ENCODE measurements at places on chromosomes 2 and 18.

GRCh38 chr2:10193851-10194820 lies 71.6 kb downstream of the RRM2 start:
- no peak for DNase-seq

DNA sequence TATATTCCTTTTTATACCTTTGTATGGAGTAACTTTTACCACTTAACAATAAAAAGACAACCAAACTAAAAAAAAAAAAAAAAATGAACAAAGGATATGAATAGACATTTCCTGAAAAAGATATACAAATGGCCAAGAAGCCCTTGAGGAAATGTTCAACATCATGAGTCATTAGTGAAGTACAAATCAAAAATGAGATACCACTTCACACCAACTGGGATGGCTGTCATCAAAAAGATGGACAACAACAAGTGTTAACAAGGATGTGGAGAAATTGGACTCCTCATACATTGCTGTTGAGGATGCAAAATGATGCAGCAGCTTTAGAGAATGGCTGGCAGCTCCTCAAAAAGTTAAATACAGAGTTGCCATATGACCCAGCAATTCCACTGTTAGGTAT lies 22.6 kb upstream of the SCYGR2 start:
- no peak for DNase-seq

- no peak for DNase-seq
Observed at GRCh38 chr2:3214065-3214464, 163.6 kb downstream of the EIPR1 start.

DNA sequence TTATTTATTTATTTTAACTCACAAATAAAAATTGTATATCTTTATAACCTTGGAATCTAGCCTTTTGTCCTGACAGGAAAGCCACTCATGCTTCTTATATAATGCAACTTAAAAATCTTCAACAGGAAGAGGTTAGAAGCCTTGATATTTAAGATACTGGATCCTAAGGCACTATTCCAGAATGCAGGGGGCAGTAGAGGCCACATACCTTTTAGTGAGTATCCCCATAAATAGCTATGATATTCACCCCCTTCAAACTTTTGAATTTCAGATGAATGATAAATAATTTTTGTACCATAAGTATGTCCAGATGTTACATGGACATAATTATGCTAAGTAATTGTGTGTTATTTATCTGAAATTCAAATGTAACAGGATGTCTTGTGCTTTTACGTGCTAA lies 592.7 kb upstream of the VRK2 start:
- no peak for DNase-seq

DNA sequence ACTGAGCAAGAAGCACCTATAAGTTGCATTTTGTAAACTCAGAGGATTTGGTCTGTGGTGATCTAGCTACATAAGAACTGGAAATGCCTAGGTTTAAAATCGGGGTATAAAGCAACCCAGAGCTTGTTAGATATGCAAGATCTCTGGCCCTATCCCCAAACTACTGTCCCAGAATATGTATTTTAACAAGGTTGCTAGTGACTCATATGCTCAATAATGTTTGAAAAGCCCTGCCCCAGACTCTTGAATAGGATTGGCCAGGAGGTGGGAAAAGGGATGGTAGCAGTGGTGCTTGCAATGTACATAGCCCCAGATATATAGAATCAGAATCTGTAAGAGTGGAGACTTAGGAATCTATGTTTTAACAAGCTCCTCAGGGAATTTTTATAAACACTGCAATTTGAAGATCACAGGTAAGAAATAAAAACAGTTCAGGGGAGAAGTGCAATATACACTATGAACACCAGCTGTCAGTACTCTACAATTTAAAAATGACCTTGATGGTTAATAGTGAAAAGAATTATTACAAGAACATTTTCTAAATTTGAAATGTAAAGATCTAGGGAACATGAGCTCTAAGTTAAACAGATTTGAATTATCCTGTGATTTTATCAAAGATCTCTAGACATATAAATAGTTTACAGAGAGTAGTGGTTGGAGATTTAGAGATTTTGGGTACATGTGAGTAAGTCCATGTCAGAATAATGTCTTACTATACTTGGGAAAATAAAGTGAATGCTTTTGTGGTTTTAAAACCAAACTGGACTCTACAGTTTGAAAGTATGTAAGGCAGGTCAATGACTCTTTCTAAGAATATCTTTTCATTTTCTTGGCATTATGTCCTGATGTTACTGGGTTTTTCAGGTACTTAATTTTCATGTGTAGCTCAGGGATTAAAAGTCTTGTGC lies 7.7 kb upstream of the MMADHC start:
- DNase-seq, result no peak

GRCh38 chr2:46048693-46049092 lies 248.5 kb upstream of the EPAS1 start:
- DNase-seq, result no peak

GRCh38 chr18:26630596-26630995 lies 82.2 kb upstream of the KCTD1 start:
- DNase-seq, result no peak

- no peak for DNase-seq
Observed at GRCh38 chr2:192347542-192347941, 152.8 kb upstream of the TMEFF2 start.

- DNase-seq, result no peak
Observed at GRCh38 chr2:225486236-225486635, 86.7 kb downstream of the NYAP2 start.

- no peak for DNase-seq
Observed at GRCh38 chr18:8990276-8991031, 112.0 kb upstream of the NDUFV2 start.

- DNase-seq, result peak; percentile 71
Observed at GRCh38 chr2:172613040-172613439, 57.1 kb downstream of the PDK1 start.

- DNase-seq, result no peak
Observed at GRCh38 chr2:97758131-97758705, 44.8 kb downstream of the ZAP70 start.

DNA sequence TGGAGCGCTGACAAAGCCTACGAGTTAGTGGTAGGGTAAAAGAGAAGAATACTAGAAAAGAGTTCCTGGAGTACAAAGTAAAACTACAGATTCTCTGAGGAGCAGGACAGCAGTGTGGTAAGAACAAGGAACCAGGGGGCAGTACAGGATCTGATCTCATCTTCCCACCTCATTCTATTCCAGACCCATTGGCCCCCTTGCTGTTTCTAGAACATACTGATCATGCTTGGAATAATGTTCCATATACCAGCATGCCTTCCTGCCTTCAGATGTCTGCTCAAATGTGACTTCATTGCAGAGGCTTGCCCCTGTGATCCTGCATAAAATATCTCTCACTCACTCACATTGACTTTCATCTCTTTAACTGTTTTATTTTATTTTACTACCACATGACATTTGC lies 19.3 kb downstream of the MSGN1 start:
- no peak for DNase-seq

Measured in NCI-H526 (cell line).